Esophagus muscularis mucosa (tissue), 4 donors: ENCODE measurements at places on chromosomes 2 and 18. TPM values are rescaled to one million over a fixed set of nuclear protein-coding genes. Genes with fewer than 3 reads are reported as not detected.

STPG4 gene
- total RNA-seq = not detected

LAMA1 gene
- total RNA-seq = 0.42 TPM

DNA sequence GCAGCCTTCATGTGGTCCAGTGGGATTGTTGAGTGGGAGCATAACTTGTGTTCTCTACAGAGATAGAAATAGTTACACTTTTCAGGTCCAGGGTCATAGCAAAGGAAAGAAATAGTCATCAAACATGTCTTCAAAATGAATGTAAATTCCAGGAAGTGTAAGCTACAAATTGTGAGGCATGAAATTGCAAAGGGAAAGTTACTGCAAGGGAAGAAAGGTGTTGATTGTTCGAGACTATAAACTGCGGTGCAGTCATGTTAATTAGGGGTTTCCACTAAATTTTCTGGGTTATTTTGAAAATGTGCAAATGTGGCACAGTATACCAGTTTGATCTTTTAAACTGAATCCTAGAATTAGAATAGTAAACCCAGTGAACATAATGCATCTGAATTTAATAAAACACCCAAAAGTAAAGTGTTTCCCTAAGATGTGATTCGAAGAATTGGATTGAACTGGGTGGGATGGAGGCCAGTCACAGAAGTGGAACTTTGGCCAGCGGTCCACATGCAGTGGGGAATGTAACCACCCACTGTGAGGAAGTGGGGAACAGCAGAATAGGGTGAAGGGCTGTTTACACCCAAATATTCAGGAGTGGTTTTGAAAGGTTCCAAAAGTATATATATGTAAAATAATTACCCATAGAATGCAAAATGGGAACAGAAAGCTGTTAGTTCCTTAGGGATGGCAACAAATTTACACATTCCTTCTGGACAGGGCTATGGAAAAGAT, 126.5 kb upstream of the CCDC68 start:
- no peak for DNase-seq

SRD5A2 gene
- total RNA-seq = not detected

GRCh38 chr18:8084160-8084559, 517.0 kb downstream of the PTPRM start:
- DNase-seq = no peak

- no peak for DNase-seq
Observed at GRCh38 chr2:197011801-197012641, 85.5 kb upstream of the PGAP1 start.

DNA sequence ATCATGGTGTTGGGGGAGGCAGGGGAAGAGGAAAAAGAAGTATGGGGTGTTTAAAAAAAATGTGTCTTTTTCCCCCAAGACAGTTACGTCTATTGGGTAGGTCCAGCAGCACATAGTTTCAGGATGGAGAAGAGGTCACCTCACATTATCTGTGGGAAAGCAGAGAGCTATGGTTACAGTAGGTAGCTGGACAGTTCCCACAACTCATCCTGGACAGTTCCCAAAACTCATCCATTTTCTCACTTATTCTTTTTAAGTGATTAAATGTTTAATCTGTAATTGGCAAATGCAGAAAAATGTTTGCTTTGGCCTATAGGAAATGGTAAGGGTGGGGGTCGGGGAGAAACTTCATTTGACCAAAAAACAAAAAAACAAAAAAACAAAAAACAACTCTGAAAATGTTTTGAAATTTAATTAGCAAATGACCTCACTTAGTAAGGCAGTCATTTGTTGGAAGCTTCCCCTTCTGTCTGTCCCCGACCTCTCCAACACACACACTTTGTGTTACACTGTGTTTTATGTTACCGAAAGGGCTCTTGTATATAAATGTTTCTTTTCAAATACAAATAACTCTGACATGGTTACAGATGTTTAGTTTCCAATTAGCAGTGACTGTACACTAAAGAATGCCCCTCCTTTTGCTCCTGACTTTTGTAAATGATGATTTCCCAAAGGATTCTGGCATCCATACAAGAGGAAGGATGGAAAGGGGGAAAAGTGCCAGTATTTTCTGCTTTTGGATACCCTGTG, 173.3 kb upstream of the ZFP36L2 start:
- no peak for DNase-seq

MEP1B gene
- not detected for total RNA-seq

- DNase-seq = no peak
Observed at GRCh38 chr2:159144776-159145614, 141.5 kb downstream of the WDSUB1 start.

DNA sequence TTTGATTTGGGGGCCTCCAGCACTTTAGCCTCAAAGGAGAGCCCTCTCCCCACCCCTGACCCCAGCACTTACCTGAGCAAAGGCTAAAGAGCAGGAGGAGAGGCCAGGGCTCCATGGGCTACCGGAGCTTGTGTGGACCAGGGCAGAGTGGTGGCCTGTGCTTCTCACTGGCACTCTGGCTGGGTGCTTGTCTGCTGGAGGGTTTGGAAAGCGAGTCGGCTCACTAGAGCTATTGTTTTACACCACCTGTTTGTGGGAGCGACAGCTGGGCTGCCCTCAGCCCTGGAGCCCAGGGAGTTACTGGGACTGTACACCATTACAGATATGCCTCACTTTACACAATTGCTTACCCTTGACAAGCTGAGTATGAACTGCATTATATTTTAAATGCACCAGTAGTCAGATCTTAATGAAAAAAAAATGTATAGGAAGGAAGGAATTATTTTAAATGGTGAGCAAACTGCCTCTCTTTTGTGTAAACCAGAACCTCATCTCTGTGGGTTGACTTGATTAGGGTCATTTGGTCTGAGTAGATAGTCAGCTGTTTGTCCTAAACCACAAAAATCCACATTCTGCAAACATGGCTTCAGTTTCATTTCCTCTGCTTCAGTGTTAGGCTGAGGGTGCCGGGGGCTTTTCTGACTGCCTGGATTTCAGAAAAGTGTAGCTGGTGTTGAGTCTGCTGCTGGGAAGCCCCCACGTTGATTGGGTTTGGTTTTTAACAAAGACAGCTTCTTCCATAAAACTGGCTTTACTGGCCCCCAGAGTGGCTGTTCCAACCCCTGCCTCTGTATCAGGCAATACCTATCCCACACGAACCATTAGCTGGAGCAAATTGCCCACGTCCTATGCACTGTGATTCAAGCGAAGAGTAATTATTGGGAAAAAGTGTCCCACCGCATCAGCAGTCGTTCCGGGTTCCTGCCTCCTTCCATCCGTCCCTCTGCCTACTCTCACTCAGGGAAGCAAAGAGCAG, at the start of gene CHRNA1:
Gene CHRNA1, minus strand, starts transcription at position 193 of the 976 bp plus-strand sequence. Its CDS starts 78 bp downstream, at position 115.
- DNase-seq = no peak

ICOS gene
- total RNA-seq = not detected

DNA sequence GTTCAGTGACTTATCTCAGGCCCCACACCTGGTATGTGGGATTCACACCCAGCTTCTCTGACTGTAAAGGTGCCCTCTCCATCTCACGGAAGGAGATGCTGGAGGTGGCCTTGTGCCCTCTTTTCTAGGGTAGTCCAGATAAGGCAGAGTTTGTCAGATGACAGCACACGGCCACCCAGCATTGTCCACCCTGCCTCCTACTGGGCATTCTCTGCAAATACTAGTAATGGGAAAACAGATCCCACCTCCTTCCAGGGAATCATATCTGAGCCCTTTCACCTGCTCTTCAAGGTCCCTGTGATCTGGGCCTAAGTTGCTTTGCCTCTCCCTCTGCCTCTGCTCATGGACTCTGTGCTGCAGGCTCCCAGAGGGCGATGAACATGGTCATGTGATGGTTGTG, 214.7 kb downstream of the CLIP4 start:
- no peak for DNase-seq

- DNase-seq = no peak
Observed at GRCh38 chr2:168655207-168655606, 147.2 kb upstream of the NOSTRIN start.

DNA sequence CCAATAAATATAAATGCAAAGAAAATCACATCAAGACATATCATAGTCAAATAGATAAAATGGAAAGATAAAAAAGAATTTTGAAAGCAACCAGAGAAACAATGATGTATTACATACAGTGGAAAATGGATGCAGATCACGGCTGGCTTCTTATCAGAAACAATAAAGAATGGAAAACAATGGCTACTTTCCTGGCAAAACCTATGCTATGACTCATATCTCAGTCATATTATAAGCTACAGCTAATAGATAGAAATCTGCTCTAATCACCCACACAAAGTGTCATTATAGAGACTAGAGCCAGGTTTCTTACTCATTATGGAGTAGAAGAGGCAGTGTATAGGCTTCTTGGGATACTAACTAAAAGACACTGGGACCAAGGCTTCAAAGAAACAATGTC, 93.5 kb upstream of the TACR1 start:
- DNase-seq = no peak

CPO gene
- total RNA-seq = 0.33 TPM

GRCh38 chr2:228372212-228372611, 190.7 kb upstream of the SPHKAP start:
- no peak for DNase-seq

DNA sequence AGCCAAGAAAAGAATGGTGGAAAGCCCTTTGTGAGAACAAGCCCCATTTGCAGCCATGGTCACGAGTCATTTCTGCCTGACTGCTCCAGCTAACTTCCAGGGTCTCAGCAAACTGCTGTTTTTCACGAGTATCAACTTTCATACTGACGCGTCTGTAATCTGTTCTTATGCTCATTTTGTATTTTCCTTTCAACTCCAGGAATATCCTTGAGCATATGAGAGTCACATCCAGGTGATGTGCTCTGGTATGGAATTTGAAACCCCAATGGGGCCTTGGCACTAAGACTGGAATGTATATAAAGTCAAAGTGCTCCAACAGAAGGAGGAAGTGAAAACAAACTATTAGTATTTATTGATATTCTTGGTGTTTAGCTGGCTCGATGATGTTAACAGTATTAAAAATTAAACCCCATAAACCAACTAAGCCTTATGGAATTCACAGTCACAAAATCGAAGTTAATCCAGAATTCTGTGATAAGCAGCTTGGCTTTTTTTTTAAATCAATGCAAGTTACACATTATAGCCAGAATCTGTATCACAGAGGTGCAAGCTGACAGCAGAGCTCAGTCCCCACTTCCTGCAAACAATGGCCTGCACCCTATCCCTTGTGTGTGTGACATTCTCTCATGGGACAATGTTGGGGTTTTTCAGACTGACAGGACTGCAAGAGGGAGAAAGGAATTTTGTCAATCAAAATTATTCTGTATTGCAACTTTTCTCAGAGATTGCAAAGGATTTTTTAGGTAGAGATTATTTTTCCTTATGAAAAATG, 26.1 kb downstream of the SLC14A1 start:
- no peak for DNase-seq

- DNase-seq = no peak
Observed at GRCh38 chr2:10413991-10414451, 34.1 kb downstream of the ODC1 start.

GRCh38 chr2:153387203-153387602, 91.4 kb downstream of the RPRM start:
- DNase-seq = no peak
